ENCODE measurements at places on chromosomes 2 and 18.

DNA sequence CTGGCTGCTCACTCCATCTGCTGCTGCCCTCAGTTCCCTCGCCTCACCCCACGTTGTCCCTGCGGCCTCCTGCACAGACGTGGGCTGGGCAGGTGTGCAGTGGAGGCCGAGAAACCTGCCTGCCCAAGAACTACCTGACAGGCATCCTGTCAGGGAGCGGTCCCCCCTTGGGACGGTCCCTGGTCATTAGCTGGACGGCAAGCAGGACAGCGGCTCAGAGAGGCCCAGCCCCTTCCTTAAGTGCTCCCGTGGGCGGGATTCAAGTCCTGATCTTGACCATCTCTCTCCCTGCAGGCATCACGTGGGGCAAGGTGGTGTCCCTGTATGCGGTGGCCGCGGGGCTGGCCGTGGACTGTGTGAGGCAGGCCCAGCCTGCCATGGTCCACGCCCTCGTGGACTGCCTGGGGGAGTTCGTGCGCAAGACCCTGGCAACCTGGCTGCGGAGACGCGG is 11.3 kb downstream of the BOK start:
- DNase-seq = no peak

- peak; percentile 65 for DNase-seq
These were observed 31.0 kb upstream of the SLC3A1 start for GRCh38 chr2:44244135-44244871.

DNA sequence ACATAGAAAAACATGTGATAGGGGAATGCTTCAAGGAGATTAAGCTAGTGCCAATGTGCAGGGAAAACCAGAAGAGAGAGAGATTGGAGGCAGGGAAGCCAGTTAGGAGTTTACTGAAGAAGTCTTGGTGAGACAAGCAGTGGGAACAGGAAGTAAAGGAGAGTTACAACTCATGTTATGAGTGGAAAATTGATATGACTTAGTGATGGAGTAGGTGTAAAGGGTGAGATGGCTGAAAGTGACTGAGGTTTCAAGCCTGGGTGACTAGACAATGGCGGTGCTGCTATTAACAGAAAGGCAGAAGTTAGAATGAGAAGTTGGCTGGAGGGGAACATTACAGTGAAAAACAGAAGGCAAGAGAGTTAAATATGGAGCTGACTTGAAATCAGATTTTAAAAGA is 16.5 kb downstream of the DOK1 start:
- no peak for DNase-seq

DNA sequence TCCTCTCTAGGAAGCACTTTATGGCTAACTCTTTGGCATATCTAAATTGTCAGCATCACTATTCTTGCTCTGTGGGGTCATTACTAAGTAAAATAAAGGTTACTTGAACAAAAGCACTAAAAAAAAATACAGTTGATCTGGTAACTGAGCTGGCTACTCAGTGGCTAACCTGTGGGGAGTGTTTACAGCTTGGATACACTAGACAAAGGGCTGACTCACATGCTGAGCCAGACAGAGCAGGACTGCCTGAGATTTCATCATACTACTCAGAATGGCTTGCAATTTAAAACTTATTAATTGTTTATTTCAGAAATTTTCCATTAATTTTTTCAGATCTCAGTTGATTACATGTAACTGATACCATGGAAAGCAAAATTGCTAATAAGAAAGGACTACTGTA is 1690.4 kb upstream of the SLC39A10 start:
- DNase-seq = no peak

DNA sequence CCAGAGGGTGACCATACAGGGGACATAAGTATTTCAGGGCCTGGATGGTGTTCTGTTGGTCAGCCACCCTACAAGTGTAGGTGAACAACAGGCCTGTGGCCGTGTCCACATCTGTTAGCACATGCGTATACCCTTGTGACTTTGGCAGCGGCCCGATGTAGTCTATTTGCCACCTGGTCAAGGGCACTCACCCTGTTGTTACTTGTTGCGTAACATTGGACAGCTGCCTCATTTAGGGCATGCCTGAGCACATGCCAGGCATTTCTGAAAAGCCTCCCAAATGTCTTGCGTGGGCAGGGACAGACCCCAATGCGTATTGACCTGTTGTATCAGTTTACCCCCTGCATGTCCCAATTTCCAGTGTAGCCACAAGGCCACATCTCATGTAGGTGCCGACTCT is 235.0 kb downstream of the MBD5 start:
- DNase-seq = no peak

DNA sequence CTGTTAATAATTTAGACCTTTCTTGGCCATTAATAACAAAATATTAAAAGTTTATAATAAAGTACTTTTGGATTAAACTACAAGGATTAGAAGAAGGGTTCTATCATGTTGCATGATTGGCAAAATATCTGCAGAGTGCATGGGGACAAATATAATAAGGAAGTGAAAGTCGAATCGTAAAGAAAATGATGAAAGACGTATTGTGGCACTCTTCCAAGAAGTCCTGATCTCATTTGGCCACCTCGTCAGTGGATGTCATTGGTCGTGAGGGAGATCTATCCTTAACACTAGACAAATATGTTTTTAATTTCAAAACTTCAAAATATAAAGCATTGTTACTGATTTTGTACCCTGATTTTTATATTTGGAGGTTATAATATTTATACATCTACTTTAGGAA is 197.7 kb upstream of the STON1 start:
- no peak for DNase-seq

DNA sequence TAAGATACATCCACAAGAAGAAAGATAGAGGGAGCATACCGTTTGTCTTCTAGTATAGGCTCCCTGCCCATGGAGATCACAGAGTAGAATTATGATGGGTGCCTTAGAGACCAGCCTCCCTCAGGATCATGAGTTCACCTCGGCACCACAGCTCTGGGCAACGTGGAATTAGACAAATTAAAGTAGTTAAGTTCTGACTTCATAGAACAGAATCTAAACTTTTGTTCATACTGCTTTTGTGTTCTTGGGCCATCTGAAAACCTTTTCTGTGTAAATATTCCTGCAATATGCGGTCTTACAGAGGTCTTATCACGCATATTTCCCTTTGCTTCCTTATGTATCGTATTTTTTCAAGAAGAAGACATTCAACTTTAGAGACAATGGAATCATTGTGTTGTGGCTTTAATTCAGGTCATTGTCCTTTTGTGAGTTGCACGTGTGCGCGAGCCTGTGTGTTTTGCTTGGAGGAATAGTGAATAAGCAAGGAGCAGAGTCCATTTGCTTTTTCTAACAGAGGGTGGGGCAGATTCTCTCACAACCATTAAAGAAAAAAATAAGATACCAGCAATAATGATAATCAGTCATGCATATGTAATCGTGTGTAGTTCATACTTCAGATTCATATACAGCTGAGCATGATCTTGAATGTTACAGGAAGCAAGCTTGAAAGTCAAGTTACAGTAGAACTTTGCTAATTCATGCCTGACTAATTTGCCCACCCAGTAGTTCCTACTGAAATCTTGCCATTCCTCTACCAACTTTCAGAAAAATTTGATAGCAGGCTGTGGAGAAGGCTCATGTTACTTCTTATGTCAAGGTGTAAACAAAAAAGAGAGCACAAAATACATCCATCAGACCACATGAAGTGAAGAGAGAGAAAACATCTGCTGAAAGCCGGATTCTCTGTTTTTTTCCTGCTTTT is 243.6 kb downstream of the NEDD4L start:
- DNase-seq = no peak

DNA sequence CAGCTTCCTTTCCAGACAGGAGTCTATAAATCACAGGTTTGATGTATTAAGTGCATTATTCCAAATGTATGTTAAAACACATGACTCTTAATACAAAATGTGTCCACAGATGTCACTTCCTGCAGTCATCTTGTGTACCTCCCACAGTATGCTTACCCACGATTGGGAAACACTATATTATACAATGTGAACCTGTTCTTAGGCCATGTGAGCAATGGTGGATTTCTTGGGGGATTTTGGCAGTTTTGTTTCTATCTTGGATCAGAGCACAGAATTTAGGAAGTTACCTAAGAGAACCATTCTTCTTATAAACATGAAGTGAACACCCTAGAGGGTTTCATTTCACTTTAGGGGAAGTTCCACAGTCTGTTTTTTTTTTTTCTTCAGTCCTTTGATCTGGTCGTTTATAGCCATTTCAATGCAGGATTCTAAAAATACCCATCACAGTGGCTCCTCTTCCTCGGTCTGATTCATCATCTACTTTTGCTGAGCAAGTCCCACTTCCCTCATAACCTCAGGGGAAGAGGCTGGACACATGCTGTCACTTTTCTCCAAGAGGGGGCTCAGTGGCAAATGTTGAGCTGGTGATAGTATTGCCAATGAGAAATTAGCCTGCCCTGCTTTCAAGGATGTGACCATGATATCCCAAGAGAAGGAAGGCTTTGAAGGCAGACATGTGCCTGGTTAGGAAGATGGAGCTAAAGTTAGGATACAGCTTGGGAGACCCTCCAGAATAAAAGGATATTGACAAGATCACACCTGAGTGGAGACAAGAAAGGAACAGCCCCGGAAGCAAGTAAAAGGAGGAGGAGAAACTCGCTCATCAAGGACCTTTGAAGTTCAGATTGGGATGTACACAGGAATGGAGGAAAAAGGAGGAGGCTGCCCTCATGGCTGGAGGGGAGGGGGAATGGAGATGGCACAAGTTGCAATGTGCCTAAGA is 22.6 kb downstream of the PLEK start:
- DNase-seq = no peak

GRCh38 chr18:58292638-58293037 is 248.6 kb downstream of the NEDD4L start:
- no peak for DNase-seq

DNA sequence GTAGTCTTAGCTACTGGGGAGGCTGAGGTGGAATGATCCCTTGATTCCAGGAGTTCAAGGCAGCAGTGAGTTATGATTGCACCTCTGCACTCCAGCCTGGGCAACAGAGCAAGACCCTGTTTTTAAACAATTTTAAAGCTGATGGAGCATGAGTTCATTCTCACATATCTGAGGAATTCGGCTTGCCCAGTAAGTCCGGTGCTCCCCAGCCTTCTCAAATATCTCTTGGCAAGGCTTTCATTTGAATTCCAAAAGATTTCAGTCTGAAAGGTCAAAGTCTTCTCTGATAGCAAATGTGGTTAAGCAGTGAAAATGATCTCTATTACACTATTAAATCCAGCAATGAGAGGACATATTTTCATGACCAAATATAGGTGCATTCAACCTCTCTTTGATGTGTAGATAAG is 27.9 kb downstream of the PIEZO2 start:
- DNase-seq = no peak
